ENCODE measurements at places on chromosomes 11 and 22.
A peak's percentile ranks its signal among the peaks of the same experiment; 100 is the strongest.

DNA sequence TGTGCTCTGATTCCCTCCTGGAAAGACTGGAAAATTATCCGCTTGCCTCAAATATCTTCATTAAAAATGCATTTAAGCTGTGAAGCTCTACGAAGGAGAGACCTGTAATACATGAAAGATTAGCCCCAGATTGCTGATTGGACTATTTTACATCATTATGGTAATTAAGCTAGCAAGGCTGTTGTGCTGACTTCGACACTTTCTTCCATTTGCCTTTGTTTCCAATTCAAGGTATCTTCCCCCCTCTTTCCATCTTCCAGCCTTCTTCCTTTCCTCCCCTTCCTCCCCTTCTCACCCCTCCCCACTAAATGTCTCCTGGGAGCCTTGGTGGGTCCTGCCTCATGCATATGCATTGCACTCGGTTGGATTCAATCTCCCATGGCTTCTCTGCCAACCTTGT is 710.8 kb downstream of the OPCML start:
- DNase-seq: no peak

GRCh38 chr11:72229336-72229924 is 4.9 kb downstream of the INPPL1 start:
- DNase-seq: no peak

GRCh38 chr22:31912407-31912743 is 32.0 kb upstream of the YWHAH start:
- no peak for DNase-seq

GRCh38 chr11:125258291-125259032 is 93.9 kb downstream of the PKNOX2 start:
- DNase-seq: no peak

DNA sequence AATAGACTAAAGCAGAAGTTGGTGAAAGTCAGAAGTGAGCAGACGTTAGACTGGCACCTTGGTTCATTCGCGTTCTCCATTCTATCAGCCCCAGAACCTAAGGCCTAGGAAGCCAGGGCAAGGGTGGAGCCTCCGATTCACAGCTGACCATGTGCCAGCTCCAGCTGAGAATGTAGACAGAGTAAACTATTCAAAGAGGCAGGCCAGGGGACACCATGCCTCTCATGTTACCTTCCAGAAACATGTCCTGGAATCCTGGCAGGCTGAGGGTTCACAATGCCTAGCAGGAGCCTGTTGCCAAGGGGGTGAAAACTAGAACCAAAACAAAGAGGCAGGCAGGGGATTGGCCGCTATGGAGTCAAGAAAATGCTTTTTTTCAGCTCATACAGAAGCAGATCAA is 224.4 kb upstream of the POU2AF2 start:
- no peak for DNase-seq

DNA sequence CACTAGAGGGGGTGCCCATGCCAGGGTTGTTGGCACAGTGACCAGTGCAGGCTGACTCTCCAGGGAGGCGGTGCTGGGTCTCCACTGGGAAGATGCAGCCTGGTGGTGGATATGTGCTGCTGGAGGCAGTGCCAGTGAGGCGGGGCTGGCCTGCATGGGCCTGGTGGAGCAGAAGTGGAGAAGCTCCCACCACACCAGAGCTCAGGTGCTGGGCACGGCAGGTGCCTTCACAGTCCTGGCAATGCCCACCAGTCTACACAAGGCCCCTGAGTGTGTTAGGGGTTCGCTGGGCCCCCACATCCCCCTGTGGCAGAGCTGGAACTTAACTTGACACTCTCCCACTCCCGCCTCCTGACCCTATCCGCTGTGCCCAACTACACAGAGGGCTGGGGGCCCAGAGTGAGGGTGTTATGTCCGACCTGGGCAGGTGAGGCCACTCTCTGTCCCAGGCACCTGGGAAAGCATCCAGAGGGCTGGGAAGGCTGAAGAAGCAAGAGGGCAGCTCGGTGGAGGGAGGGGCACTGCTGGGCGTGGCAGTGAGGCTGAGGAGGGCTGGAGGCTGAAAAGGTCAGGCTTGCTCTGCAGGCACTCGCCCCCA is 102.4 kb upstream of the B3GAT1 start:
- no peak for DNase-seq

- no peak for DNase-seq
These were observed 3.5 kb upstream of the IFITM3 start for GRCh38 chr11:324156-324555.

- DNase-seq: no peak
These were observed 75.2 kb downstream of the USP47 start for GRCh38 chr11:11916981-11917399.

DNA sequence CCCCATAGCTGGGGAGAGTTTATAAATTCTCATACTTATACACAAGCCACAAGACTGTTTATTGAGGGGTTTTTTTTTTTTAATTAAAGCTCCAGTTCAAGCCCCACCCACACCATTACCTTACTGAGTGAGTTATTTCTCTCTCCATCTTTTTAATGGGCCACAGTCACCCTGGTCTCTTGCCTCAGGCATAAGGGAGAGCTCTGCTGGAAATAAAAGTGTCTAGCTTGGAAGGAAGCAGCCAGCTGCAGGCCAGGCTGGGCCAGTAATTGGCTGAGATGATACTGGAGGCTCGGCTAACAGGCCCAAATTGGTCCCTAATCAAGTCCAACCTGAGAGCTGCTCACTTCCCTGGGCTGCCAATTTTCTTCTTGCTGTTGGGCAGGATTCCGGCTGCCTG is 174.1 kb downstream of the INSC start:
- no peak for DNase-seq

GRCh38 chr22:42273855-42274451 is 3.5 kb upstream of the TCF20 start:
- no peak for DNase-seq

DNA sequence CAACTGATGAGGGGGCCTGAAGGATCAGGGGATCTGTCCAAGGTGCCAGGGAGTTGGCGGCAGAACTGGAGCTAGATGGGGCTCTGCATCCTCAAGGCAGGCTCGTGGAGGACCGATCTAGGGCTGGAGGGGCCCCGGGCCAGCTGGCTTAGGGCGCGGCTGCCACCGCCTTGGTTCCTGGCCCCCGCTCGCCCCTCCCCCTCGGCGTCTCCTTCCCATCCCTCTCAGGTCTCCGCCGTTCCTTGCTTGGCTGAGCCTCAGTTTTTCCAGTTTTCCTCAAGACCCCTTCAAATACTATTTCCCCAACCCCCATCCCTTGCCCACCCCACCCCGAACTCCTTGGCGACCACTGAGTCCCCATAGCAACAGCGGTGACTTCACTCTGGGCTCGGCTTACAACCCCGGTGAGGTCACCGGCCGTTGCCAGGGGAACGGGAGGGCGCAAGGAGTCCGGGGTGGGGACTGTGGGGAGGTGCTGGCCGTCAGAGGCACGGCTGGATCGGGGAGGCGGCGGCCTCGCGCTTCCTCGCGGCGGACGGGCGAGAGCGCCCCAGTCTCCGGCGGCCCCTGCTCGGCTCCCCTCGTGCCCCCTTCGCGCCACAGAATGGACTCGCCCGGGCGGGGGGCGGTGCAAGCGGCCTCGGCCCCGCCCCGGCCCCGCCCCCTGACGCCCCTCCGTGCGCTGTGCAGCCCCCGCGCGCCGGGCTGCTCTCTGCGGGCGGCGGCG is 7.5 kb downstream of the FREY1 start:
- peak; percentile 49 for DNase-seq

GRCh38 chr22:17436981-17437412 is 67.7 kb downstream of the CECR2 start:
- DNase-seq: no peak

GRCh38 chr11:118283756-118284350 is 19.8 kb upstream of the MPZL2 start:
- no peak for DNase-seq

- no peak for DNase-seq
These were observed at the start of gene PARVA for GRCh38 chr11:12377106-12377823. Gene PARVA, plus strand, starts transcription at chr11:12377571. Its CDS starts 77 bp downstream, at chr11:12377648.

DNA sequence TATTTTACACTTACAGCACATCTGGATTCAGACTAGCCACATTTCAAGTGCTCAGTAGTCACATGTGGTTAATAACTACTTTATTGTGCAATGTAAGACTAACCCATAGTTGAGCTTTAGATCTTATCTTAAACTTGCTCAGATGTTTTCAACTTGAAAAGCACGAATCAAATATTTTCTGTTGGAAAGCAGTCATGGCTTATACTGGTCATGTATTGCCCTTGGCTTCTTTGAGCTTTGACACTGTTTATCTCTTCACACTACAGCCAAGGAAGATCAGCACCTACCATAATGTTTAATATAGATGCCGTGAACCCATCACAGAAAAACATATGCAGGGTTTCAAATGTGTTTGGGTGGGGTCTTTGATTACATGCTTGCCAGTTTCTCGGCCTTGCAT is 4.4 kb downstream of the RBX1 start:
- no peak for DNase-seq

- DNase-seq: no peak
These were observed 356.1 kb downstream of the RAB38 start for GRCh38 chr11:87819151-87819550.

GRCh38 chr11:93614173-93614722 is 47.2 kb upstream of the CEP295 start:
- no peak for DNase-seq

DNA sequence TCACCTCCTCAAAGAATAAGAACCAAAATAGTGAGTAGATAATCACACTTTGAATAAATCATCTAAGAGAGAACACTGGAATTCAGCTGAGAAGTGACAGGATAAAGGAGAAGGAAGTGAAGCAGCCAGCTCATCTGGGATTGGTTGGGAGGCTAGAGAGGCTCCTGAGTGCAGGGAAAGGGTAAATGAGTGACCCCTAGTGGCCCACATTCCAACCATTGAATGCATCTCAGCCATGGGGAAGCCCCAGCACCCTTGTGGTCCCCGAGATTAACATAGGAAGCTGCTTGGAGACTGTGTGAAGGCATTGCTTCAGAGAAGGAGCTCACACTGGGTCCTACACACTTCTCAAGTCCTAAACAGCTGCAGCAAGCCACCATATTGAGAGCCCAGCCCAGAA is 82.3 kb downstream of the JRKL start:
- no peak for DNase-seq

GRCh38 chr11:118290923-118291322 is 13.6 kb upstream of the CD3E start:
- no peak for DNase-seq

DNA sequence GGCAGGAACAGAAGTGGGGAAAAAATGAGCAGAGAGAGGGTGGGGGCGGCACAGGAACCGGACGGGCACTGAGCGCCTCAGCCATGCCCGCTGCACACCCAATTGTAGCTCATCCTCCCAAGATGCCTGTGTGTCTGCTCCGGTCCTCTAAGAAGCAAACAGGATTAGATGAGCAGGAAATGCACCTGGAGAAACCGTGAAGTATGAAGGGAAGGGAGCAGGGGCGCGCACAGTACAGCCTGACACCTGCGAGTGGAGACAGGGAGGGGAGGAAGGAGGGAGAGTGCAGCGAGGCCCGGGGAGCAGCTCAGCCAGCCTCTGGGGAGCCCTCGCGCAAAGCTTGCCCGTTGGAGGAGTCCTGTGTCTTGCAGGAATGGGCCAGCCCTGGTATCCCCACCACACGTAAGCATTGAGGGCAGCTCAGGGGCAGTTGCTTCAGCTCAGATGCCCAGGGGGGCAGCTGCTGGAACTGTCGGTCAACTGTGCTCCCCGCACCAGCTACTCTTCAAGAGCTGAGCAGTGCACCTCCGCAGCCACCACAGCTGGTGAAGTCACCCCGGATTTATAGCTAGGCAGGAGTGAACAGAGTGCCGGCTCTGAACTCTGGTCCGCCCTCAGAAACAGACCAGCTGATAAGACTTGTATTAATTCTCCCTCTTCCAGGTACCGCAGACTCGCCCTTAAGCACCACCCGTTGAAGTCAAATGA is 7.0 kb downstream of the DNAJB13 start:
- no peak for DNase-seq

GRCh38 chr22:27774200-27774599 is 27.4 kb downstream of the MN1 start:
- DNase-seq: no peak

- no peak for DNase-seq
These were observed 294.4 kb downstream of the NTM start for GRCh38 chr11:131664816-131665215.

- DNase-seq: peak; percentile 53
These were observed 13.4 kb downstream of the VWCE start for GRCh38 chr11:61281581-61282250.

- no peak for DNase-seq
These were observed 184.4 kb upstream of the NCAM1 start for GRCh38 chr11:112776834-112777233.

DNA sequence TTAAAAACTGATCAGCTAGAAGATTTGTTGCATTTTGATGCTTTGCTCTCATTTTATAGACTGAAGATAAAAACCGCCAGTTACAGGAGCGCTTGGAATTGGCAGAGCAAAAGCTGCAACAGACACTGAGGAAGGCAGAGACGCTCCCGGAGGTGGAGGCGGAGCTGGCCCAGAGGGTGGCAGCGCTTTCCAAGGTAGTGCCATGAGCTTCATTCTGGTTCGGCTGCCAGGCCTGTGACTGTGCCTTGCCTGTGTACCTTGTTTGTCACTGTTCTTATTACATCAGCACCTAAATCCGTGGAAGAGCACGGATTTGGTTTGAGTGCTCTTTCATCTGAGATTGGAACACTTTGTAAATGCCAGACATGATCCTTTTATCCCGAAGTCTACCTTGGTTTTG is 61.4 kb downstream of the PPFIA1 start:
- DNase-seq: no peak

GRCh38 chr22:32236970-32237369 is 18.2 kb downstream of the SLC5A4 start:
- no peak for DNase-seq

- DNase-seq: no peak
These were observed 5.5 kb downstream of the CATSPER1 start for GRCh38 chr11:66020618-66021357.

- peak; percentile 19 for DNase-seq
These were observed 465 bp downstream of the MAPK1 start for GRCh38 chr22:21866833-21867527.

GRCh38 chr11:84465040-84465439 is 1162.1 kb downstream of the DLG2 start:
- DNase-seq: no peak

GRCh38 chr11:126716456-126717083 is 284.0 kb downstream of the KIRREL3 start:
- peak; percentile 39 for DNase-seq

DNA sequence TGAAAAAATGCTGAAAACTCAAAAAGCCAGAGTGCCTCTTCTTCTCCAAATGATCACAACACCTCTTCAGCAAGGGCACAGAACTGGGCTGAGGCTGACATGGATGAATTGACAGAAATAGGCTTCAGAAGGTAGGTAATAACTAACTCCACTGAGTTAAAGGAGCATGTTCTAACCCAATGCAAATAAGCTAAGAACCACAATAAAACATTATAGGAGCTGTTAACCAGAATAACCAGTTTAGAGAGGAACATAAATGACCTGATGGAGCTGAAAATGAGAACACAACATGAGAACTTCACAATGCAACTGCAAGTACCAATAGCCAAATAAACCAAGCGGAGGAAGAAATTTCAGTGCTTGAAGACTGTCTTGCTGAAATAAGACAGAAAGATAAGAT is 9.2 kb downstream of the OR56B4 start:
- no peak for DNase-seq

DNA sequence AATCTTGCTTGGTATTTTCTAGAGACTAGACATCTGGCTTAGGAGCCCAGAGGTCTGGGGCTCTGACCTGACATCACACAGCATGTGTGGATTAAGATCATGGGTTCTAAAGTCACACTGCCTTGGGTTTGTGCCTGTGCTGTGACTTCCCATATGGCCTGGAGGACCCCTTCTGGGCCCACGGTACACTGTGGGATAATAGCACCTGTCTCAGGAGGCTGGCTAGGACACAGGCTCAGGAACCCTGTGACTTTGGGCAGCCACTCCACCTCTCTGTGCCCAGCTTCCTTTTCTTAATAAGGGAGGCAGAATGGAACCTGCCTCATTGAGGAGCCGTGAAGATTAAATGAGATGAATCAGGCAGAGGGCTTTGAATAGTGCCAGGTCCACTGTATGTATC is 99.2 kb upstream of the B3GAT1 start:
- no peak for DNase-seq
